ENCODE measurements at places on chromosomes 7 and 10. TPM values are rescaled to one million over a fixed set of nuclear protein-coding genes. Genes with fewer than 3 reads are reported as not detected.

- DNase-seq: no peak
These were observed at the start of gene ZNF727 for GRCh38 chr7:64045301-64046040. Gene ZNF727, plus strand, starts transcription at chr7:64045434. Its CDS starts 188 bp downstream, at chr7:64045622.

DNA sequence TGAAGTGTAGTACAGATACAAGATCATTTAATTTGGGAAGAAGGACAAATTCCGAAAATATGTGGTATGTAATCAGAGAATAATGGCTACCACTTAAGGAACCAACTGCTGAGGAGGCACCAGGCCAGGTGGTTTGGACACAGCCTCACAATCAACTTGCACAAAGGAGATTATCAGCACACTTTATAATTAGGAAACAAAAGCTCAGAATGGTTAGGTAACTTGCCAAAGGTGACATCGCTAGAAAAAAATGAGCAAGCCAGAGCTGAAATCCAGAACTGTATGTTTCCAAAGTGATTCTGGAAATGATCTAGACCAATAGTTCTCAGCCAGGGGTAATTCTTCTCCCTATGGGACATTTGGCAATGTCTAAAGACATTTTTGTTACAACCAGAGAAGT lies 36.6 kb downstream of the ERCC6 start:
- no peak for DNase-seq

- no peak for DNase-seq
These were observed 78.8 kb upstream of the VOPP1 start for GRCh38 chr7:55651057-55651456.

- no peak for DNase-seq
These were observed 10.1 kb upstream of the HOXA13 start for GRCh38 chr7:27209933-27210440.

GRK5 gene
- 35.6 TPM for total RNA-seq

ERLIN1 gene
- total RNA-seq: 10.9 TPM

ZNF277 gene
- 28.8 TPM for total RNA-seq

Measured in T-cell (primary cell).